Stimulated activated CD4-positive, alpha-beta T cell treated with anti-CD3 and anti-CD28 coated beads, Interleukin-1b, Interleukin-23, amount 100 ng/mL, for 1 hour (primary cell): ENCODE measurements at places on chromosomes 6 and 20.

GRCh38 chr6:56096541-56096940 is 150.8 kb downstream of the COL21A1 start:
- no peak for DNase-seq

- no peak for DNase-seq
Observed at GRCh38 chr20:47267621-47268020, 88.9 kb downstream of the ZMYND8 start.

- no peak for DNase-seq
Observed at GRCh38 chr6:108801366-108801765, 46.9 kb upstream of the ARMC2 start.

DNA sequence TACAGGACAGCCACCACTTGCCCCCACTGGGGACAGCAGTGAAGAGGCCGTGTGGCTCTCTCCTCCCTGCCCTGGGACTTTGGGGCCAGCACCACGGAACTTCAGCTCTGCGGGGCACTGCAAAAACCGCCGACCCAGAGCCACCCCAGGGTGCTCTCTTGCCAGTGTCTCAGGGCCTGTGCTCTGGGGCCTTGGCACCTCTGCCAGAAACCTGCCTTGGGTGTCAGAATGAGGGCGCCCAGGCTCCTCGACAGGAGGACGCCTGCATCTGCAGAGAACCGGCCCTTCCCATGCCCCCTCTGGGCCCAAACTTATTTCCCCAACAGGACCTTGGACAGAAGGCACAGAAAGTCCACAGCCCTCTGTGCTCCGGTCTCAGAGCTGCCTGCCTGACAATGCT is 77.2 kb upstream of the MPC1 start:
- no peak for DNase-seq

GRCh38 chr20:23147647-23147963 is 61.5 kb upstream of the CD93 start:
- DNase-seq, result no peak

GRCh38 chr6:144651234-144651633 is 366.1 kb downstream of the UTRN start:
- DNase-seq, result no peak

GRCh38 chr6:14858808-14859207 is 387.1 kb upstream of the JARID2 start:
- DNase-seq, result no peak

GRCh38 chr6:149425224-149425623 is 25.2 kb downstream of the SUMO4 start:
- no peak for DNase-seq

DNA sequence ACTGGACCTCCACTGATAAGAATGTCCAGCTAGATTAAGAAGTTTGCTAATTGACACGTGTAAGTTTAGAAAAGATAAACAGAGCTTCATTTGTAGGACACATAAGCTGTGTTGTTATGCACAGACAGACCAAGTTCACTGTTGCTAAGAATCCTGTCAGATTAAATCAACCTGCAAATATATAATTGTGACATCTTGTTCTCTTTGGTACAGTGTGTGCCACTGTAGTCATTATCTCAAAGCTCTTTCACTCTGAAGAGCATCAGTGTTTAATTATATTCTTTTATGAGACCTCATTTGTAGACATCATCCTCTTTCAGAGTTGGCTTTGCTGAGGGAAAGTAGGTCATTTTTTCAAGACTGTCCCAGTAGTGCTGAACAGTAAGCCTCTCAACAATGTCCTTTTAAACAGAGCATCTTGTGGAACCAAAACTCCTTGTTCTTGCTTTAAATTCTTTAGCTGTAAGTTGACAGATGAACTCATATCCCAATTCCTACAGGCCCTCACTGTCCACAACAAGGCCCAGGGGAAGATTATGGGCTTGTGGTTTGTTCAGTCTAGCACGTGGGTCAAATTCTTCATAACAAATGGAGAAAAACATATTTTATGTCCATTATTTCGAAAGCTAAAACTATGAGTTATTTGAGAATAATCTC is 252.4 kb downstream of the HDGFL1 start:
- no peak for DNase-seq

DNA sequence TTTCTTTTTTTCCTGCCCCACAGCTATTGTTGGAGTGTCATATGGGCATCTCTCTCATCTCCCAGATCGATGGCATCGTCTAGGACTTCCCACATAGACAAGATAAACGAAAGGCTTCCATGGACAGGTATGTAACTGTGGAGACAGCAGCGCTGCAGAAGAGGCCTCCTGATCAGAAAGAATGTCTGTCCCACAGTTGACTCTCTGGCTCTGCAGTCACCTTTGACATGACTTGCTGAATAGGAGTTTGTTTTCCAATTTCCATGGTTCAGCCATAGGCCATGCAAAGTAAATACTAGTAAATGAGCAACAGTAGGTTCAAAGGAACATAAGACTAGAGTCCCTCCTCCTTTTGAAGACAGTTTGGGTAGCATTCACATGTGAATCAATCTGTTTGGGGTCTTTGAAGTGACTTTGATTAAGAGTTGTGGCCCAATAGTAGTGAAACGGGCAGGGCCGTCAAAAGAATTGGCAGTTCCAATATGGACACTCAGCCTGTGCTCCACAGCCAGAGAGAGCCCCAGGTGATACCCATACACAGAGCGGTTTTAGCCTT is 134.7 kb upstream of the IFNGR1 start:
- DNase-seq, result no peak

GRCh38 chr6:132750455-132751248 is 7.1 kb downstream of the VNN2 start:
- no peak for DNase-seq

DNA sequence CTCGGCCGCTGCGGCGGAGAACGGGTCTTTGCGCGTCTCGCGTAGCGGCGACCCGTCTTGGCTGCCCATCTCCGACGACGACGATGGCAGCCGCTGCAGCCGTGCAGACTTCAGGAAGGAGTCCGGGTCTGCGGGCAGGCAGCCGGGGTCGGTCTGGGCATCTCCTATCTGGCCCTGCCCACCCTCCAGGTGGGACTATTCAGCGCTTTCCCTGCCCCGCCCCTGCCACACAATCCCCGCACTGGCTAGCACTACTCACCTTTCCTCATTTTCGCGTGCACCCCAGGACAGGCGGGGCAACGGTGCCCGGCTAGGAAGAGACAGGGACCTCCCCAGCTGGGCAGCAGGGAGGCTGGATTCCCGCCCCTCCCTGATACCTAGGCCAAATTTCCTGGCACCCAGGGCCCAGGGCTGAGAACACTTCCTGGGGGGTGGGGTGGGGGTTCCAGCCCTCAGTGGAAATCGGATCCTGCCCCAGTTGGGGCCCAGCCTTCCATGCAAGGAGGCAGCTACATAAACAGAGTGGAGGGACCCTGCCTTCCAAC is 9.2 kb downstream of the GGT7 start:
- DNase-seq, result no peak

- no peak for DNase-seq
Observed at GRCh38 chr6:74752303-74752702, 453.6 kb downstream of the COL12A1 start.

- no peak for DNase-seq
Observed at GRCh38 chr6:1527073-1527457, 82.7 kb upstream of the FOXC1 start.

GRCh38 chr6:151239603-151240035 is at the start of gene AKAP12:
AKAP12 (plus strand) TSS chr6:151239967; CDS start chr6:151240563, 596 bp downstream.
- DNase-seq, result no peak

DNA sequence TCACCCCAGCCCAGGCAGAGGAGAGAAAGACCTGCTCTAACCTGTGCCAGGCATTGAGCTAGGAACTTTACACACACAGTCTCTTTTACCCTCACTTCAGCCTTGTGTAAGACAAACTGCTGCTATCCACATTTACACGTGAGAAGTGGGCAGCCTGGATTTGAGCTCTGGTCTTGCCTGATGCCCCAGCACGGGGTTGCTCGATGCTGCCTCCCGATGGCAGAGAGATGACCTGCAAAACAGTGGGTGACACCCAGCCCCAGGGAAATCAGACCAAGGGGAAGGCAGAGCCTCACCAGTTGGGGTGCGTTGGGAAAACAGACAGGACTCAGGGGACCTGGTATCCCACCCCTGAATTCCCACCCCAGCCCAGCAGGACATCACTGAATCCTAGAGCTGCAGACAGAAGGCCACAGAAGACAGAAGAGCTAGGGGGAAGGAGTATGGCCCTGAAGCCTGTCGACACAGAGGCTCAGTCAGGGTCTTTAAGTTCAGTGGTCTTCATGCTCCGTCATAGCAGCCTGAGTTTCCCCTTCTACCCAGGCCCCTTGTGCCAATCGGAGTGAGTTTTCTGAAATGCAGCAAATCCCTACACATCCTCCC is 990 bp downstream of the BPI start:
- no peak for DNase-seq

DNA sequence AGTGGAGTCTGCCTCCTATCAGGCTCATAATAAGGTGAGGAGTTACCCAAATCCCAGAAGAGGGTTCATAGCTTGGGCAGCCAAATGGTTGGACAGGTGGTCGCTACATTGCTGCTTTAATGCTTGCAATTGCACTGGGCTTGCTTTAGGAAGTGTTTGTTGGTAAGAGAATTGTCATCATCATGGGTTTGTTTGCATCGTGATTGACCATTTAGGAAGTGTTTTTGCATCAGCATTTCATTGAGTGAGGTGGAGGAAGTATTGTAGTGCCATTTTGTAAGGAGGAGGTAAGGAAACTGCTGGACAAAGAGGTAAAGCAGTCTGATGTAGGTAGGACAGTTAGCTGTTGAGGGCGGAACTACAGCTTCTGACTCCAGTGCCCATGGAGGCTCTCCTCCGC is 101.5 kb downstream of the ARID1B start:
- no peak for DNase-seq

GRCh38 chr6:32815115-32815514 is 1.7 kb downstream of the HLA-DOB start:
- DNase-seq, result no peak

GRCh38 chr6:18280084-18280483 is 15.8 kb upstream of the DEK start:
- no peak for DNase-seq

DNA sequence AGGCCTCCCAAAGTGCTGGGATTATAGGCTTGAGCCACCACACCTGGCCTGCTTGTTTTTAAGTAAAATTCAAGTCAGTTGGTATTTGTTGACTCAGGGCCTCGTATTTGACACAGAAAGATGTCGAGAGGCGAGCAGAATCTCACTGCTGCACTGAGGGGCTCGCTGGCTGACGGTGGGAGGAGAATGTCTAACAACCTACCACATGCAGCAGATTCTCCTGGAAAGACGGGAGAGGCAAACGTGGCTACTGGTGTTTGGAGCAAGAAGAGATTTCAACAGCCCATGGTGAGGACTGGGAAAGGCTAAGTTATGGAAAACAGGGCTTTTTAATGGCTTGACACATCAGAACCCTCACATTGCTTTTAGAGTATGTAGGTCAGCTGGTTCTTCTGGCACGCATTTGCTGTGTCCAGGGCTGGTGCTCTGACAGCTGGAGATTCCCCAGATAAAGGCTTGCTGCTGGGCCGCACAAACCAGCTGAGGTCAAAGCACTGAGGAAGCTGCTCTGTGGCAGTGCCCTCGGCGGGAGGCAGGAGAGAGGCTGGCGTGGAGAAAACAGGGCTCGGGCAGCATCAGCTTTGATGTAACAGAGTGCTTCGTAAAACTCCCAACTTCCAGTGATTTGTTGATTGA is 84.2 kb upstream of the FRMD1 start:
- DNase-seq, result no peak

- DNase-seq, result no peak
Observed at GRCh38 chr6:42140756-42141602, 1.4 kb downstream of the C6orf132 start.

- no peak for DNase-seq
Observed at GRCh38 chr20:61895016-61895415, 170.7 kb downstream of the TAF4 start.

DNA sequence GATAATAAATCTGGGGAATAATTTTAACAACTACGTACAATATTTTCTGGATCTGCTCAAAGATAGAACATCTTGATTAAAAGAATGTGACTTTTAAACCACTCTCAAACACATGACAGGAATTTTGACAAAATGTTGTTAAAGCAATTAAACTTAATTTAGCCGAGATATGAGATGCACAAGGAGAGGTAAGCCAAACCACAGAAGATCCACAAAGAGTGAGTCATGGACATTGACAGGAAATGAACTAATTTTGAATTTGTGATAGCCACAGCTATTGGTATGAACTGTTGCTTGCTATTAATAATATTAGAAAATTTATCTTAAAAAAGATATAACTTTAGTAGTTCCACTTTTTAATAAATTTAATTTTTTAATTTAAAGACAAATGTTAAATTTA is 27.8 kb upstream of the VGLL2 start:
- no peak for DNase-seq

DNA sequence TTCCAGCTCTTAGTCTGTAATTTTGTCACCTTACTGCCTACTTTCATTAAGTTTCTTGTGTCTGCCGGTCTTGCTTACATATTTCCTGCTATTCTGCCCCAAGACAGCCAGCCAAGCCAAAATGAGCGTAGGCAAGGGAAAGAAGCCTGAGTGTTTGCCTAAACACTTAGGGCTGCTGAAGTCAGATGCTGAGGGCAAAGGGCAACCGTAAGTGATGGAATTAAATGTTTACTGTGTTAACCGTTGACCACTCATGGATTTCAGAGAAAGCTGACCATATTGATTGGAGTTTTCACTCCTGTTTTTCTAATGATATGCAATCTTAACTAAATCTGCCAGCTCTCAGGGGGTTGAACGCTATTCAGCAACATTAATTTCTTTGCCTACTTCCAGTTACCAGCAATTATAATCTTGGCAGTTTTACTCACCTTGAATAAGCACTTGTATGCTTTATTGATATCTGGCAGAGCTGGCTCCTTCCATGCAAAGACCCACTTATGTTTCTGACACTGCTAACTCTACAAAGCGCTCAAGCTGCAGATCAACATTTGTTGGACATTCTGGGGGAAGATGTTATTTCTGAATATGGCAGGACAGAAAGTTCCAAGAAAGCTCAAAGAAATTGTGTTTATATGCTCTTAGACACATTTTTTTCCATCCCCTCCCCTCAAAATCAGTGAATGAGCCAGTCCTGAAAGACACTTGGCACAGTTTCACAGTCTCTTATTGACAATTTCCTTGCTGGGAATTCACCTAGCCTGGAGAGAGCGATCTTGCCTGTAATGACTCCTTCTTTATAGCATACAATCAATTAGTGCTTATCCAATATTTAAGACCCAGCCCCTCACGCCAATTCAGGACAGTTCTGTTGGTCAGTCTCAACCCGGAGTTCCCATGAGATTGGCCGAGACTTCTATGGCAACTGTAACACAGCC is 183.8 kb downstream of the PLCB1 start:
- no peak for DNase-seq
